ENCODE measurements at places on chromosomes 16 and 17. TPM values are rescaled to one million over a fixed set of nuclear protein-coding genes. Genes with fewer than 3 reads are reported as not detected.

Gene KRT25
- not detected for total RNA-seq

Gene PLA2G10
- not detected for total RNA-seq

Gene HSF4
- 0.79 TPM for total RNA-seq

Gene USP22
- 287 TPM for total RNA-seq

Gene HAPSTR1
- 92.8 TPM for total RNA-seq

Gene PDILT
- total RNA-seq: not detected

Gene COX10
- 17.2 TPM for total RNA-seq

Gene TCAP
- total RNA-seq: 0.13 TPM

Gene TAC4
- not detected for total RNA-seq

Gene CLEC3A
- total RNA-seq: not detected

Gene COTL1
- total RNA-seq: 137 TPM

Gene GPR179
- total RNA-seq: not detected

Gene APOH
- total RNA-seq: not detected

Gene CDRT15
- total RNA-seq: not detected

Gene CASKIN1
- 0.13 TPM for total RNA-seq

Gene WFDC1
- total RNA-seq: not detected

Gene DPEP1
- total RNA-seq: 0.57 TPM

Gene EPOP
- total RNA-seq: 5.8 TPM

Gene APOBR
- not detected for total RNA-seq

Gene CCL7
- 0.53 TPM for total RNA-seq

Gene PHOSPHO1
- total RNA-seq: not detected

Gene SALL1
- total RNA-seq: under 0.01 TPM

Gene HBA2
- not detected for total RNA-seq
